Kidney capillary endothelial cell (primary cell): ENCODE measurements at places on chromosomes 16 and 17.

- no peak for DNase-seq
These were observed 25.6 kb upstream of the ABCC11 start for GRCh38 chr16:48272837-48273421.

GRCh38 chr17:32609085-32609484 lies 122.3 kb downstream of the CDK5R1 start:
- no peak for DNase-seq

- DNase-seq: no peak
These were observed 63.4 kb upstream of the GSG1L start for GRCh38 chr16:28126684-28127620.

GRCh38 chr17:66461343-66461995 lies 159.1 kb downstream of the PRKCA start:
- no peak for DNase-seq

- no peak for DNase-seq
These were observed 23.7 kb upstream of the NPTX1 start for GRCh38 chr17:80499961-80500665.

DNA sequence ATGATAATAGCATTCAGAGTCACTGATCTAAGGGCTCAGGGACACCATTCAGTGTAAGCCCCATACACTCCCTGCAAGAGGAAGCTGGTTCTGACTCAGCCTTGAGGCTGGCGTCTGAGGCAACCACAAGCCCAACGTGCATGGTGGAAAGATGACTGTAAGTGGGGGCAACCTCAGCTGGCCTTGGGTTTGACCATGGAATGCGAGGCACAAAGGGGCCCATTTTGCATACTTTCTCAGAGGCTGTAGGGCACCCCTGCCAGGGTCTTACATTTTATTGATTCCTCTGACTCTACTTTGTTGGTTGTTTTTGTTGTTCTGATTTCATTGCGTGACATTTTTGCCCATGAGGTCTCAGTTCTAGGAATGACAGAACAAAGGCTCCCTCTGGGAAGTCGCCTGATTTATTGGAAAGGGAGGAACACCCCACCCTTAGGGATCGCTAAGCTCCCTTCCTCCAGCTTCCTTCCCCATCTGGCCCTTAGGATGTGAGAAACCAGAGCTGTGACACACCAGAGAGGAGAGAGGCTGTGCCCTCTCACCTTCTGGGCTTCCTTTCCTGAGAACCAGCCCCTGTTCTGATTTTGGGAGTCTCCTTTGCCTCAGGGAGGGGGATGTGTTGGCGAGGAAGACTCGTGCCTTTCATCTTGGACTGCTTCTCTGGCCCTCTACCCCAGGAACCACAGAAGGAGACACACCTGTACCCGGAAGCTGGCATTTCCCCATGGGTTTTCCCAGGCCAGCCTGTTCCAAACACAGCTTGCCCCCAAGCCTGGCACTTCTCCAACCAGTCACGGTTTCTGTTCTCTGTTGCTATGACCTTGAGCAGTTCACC lies 5.6 kb upstream of the CIITA start:
- DNase-seq: peak; percentile 83

DNA sequence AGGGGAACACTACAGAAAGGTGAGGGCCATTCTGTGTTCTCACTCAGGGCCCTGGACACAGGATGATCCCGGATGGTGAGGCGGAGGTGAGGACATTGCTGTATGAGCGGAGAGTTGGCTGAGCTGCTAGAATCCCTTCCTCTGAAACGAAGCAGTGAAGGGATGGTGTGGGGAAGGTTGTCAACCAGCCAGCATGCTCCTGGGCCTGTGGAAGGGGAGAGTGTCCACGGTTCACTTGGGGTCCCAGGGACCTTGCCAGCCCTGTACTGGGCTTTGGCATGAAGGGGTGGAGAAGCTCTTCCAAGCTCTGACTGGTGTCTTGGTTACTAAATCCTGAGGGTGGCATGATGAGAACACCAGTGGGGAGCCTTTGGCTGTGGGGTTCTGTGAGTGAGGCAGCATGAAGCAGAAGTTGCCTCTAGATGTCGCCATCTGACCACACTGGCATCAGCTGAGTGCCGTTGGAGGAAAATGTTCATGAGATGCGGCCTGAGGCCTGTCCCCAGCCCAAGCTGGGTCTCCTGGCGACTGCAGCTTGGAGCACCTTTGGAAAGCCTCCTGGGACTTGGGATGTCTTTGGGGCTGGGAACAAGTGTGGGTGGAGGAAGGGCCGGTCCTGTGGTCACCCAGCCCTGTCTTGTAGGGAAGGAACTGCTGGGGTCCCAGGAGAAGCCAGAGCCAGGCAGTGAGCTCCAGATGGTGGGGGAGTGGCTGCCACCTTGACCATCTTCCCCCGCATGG lies 14.8 kb downstream of the PDP2 start:
- DNase-seq: peak; percentile 78

DNA sequence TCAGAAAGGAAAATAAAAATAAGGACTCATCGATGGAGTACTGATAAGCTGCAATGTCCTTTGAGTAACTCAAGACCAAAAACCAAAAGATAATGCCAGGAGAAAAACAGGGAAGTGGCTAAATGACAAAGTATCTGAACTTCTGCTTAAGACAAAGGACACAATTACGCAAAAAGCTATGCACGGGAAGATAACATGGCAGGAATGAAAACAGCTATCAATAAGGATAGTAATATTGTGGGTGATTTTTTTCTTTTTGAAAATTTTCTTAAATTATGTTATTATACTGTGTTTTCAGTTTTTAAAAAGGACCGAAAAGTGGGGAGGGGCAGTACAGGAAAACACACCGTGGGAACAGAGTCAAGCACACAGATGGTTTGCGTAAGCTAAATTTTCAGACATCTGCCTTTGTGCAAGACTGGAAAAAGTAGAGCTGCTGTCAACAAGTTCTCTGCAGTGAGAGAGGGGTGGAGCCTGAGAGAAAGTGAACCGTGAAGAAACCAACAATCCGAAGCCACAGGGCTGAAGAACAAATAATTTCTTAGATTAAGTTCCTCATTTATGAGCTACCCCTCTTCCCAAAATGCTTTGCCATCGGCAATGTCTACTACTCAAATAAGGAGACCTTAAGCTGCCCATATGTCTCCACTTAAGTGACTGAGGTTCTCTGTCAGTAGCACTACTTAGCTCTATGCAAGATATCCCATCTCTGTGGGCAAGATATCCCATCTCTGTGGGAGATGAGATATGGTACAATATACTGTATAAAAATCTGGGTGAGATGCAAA lies 99.9 kb upstream of the CORO6 start:
- DNase-seq: no peak

DNA sequence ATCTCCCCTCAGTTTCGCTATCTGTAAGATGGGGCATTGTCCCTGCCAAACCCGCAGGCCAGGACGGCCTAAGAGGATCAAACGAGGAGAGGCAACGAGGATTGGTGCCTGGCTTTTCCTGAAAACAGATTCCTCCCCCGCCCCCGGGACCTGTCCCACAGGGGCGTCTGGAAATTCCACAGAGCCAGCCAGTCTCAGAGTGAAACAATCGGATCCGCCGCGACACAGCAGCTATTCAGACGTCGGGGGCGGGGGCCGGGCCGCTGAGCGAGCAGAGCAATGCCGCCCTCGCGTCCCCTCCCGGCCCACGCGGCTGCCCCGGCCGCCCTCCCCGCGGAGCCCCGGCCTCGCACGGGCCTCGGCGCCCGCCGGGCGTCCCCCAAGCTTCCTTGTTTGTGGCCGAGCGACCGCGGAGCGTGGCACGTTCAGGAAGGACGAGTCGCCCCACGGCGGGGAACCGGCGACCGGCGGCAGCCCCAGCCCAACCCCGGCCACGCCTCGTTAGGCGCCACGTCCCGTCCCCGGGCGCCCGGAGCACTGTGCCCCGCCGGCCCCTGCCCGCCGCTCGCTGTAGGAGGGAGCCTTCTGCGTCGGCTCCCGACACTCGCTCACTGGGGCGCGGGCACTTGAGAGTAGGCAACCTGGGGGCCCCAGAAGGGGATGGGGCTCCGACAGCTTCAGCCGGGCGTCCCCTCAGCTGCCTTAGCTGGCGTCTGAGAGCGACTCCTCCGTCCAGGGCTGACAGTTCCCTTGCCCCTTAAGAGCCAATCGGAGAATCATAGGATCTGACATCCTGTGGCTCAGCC lies 29.6 kb upstream of the PHOSPHO1 start:
- peak; percentile 81 for DNase-seq

GRCh38 chr16:23865853-23866252 lies 30.1 kb downstream of the PRKCB start:
- no peak for DNase-seq

GRCh38 chr17:1045456-1045855 lies 48.5 kb downstream of the TIMM22 start:
- DNase-seq: no peak
